ENCODE measurements at places on chromosomes 6 and 20.

DNA sequence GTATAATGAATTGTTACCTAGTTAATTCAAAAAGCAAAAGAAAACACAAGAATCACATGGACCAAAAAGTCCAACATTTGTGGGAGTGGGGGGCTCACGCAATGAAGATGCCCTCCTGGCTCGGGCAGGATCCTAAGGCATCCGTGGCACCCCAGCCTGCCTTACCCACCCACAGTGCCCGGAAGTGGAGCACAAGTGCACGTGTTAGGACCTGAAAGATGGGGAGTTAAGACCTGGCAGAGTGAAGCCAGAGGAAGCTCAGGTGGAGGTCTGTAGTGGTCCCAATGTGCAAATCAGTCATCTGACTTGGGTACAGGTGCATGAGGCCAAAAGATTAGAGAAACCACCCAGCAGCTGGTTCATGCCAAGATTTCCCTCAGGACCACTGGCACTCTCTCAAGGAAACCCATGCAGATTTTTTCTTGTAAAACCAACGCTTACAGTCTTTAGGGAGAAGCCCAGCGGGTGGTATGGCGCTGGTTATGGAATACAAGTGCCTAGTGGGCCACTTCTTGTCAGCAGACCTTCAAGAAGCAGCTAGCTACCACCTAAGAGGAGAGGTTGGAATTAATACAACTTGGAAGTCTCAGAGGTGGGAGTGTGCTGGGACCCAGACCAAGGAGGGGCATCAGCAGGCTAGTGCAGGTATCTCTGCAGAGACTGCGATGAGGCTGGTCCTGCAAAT lies 42.1 kb downstream of the BFSP1 start:
- H3K36me3 ChIP-seq, result no peaks in the 10 kb centered on the region
- peaks cover 39% of the 10 kb centered on the region for H3K27me3 ChIP-seq
- no peak overlapping the region for H3K4me3 ChIP-seq
- no peak overlapping the region for H3K27ac ChIP-seq
- no peaks in the 10 kb centered on the region for H3K4me1 ChIP-seq
- no peak for DNase-seq

DNA sequence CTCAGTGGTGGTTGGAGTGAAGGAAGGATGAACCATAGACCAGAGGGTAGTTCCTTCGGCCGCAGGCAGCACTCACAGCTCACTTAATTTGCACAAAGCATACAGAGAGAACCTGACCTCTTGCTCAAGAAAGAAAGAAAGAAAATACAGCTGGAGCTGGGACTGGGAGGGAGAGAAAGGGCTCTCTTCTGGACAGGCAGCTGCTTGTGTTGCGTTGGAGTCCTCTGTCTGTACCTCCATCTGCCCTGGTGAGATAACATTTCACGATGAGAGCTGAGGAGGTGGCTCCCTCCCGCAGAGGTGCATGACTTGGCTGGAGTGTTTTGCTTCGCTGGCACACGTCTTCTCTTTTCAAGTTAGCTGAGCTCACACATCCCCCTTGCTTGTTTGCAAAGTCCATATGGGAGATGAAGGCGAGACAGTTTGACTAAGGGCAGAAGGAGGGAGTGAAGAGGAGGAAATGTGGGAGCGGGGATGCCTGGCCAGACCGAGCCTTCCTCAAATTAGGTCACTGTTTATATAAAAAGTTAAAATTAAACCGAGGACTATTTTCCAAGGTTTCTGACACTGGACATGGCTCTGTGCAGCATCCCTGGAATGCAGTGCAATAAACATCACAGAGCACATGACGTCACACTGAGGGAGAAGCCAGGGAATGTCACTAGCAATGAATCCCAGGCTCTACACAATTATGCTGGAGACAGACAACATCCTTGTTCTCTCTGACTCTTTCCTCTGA lies 359.4 kb downstream of the CD83 start:
- H3K36me3 ChIP-seq, result peaks cover 5% of the 10 kb centered on the region
- peaks cover 10% of the 10 kb centered on the region for H3K4me1 ChIP-seq
- peak; percentile 72 for DNase-seq
- H3K27me3 ChIP-seq, result no peaks in the 10 kb centered on the region
- H3K4me3 ChIP-seq, result no peak overlapping the region

DNA sequence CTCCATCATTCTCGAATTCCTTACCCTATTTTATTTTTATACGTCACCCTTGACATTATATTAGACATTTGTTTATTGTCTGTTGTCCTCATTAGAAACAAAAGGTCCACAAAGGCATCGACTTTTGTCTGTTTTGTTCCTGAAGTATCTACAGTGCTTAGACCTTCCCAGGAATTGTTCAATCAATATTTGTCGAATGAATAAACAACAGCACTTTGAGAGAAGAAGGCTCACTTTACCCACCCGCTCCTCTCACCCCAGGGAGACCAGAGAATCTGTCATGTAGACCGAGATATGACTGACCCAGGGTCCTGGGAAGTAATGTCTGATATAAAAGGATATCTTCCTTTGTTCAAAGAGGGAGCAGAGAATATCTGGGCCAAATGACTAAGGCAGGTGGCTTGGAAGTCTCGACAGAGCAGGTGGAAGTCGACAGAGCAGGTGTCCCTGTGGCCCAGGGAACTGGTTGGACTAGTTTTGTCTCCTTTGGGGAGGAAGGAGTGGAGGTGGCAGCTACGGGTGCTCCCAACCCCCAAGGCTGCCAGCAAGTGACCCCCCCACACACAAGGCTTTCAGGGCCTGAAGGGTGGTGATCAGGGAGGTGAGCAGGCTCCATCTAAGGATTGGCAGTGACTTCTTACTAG lies 14.8 kb upstream of the CHMP4B start:
- H3K4me1 ChIP-seq, result peaks cover 10% of the 10 kb centered on the region
- no peak for DNase-seq
- H3K27me3 ChIP-seq, result peaks cover 4% of the 10 kb centered on the region
- H3K4me3 ChIP-seq, result no peak overlapping the region
- H3K36me3 ChIP-seq, result no peaks in the 10 kb centered on the region

DNA sequence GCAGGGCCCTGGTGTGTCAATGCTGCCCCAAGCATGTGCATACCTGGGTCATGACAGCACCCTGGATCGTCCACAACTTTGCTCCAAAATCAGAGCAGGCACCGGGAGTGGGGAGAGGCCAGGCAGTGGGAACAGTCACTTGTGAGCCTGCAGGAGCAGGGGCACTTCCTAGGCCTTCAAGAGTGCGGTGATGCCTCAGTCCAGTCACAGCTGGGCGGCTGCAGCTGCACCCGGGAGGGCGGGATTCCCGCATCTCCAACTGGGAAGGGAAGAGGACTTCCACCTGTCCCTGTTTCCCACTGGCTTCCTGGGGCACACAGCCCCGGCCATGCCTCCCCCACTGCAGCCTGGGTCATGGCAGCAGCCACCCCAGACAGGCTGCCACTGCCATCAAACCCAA lies 191.3 kb upstream of the DEFB112 start:
- DNase-seq, result no peak
- no peaks in the 10 kb centered on the region for H3K27me3 ChIP-seq
- H3K4me3 ChIP-seq, result no peak overlapping the region
- H3K36me3 ChIP-seq, result no peaks in the 10 kb centered on the region
- no peaks in the 10 kb centered on the region for H3K4me1 ChIP-seq

GRCh38 chr6:45479834-45480751 lies 102.4 kb upstream of the SUPT3H start:
- peaks cover 6% of the 10 kb centered on the region for H3K36me3 ChIP-seq
- DNase-seq, result peak; percentile 28
- H3K27me3 ChIP-seq, result no peaks in the 10 kb centered on the region
- H3K4me1 ChIP-seq, result peaks cover 61% of the 10 kb centered on the region

DNA sequence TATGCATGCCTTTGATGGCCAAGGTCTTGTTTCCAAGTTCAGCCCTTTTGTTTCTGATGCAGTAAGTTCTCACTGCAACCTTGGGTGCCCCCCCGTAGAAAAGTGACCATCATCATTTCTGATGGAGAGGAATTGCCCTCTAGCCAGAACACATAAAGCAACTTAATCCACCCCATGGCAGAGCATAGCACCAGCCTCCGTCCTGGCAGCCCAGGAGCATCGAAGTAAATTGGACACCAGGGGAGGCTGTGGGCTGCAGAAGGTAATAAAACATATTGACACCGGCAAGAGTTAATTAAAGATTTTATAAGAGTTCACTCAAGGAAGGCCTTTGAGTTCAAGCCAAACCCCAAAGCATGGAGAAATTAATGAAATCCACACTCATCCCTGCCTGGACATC lies 39.2 kb upstream of the CST7 start:
- H3K36me3 ChIP-seq, result no peaks in the 10 kb centered on the region
- H3K4me3 ChIP-seq, result no peak overlapping the region
- H3K27me3 ChIP-seq, result peaks cover 19% of the 10 kb centered on the region
- no peak overlapping the region for H3K27ac ChIP-seq
- no peak for DNase-seq
- H3K4me1 ChIP-seq, result no peaks in the 10 kb centered on the region

GRCh38 chr6:17589406-17590096 lies 10.6 kb upstream of the FAM8A1 start:
- peak; percentile 82 for DNase-seq
- H3K27me3 ChIP-seq, result no peaks in the 10 kb centered on the region

GRCh38 chr6:68978411-68978810 lies 343.3 kb downstream of the ADGRB3 start:
- no peaks in the 10 kb centered on the region for H3K4me1 ChIP-seq
- DNase-seq, result no peak
- no peak overlapping the region for H3K4me3 ChIP-seq
- H3K36me3 ChIP-seq, result no peaks in the 10 kb centered on the region

GRCh38 chr6:35026434-35027222 lies 114.5 kb downstream of the TCP11 start:
- H3K4me3 ChIP-seq, result no peak overlapping the region
- no peak for DNase-seq
- H3K4me1 ChIP-seq, result peaks cover 40% of the 10 kb centered on the region
- peaks cover 4% of the 10 kb centered on the region for H3K36me3 ChIP-seq
- H3K27ac ChIP-seq, result no peak overlapping the region

DNA sequence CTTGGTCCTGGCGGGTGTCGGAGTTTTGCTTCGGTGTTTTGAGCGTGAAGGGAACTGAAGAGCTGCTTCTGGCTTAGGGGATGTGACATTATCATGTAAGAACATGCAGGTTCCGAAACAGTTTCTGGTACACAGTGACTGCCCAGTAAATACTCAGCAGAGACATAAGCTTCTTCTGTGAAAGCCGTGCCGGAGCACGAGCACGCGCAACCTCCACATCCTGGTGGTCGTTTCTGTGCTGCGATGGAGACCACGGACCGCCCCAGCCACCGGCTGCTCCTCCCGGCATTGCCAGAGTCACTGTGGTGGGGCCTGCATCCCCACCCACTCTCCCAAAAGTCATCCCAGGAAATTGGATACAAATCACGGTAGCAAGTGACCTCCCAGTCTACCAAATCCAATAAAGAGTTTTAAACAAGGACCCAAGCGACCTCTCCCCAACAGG lies 18.7 kb downstream of the KIF25 start:
- no peak for DNase-seq
- peaks cover 62% of the 10 kb centered on the region for H3K27me3 ChIP-seq
- no peak overlapping the region for H3K4me3 ChIP-seq
- H3K36me3 ChIP-seq, result peaks cover 38% of the 10 kb centered on the region
- peaks cover 8% of the 10 kb centered on the region for H3K4me1 ChIP-seq
- H3K27ac ChIP-seq, result no peak overlapping the region

GRCh38 chr20:3777716-3778629 lies 3.3 kb downstream of the SPEF1 start:
- peaks cover 16% of the 10 kb centered on the region for H3K4me1 ChIP-seq
- no peak overlapping the region for H3K27ac ChIP-seq
- DNase-seq, result peak; percentile 6
- no peaks in the 10 kb centered on the region for H3K36me3 ChIP-seq

- H3K27ac ChIP-seq, result no peak overlapping the region
- H3K4me3 ChIP-seq, result no peak overlapping the region
- H3K27me3 ChIP-seq, result no peaks in the 10 kb centered on the region
- no peaks in the 10 kb centered on the region for H3K36me3 ChIP-seq
- DNase-seq, result no peak
These were observed 76.6 kb upstream of the VGLL2 start for GRCh38 chr6:117188627-117189201.

DNA sequence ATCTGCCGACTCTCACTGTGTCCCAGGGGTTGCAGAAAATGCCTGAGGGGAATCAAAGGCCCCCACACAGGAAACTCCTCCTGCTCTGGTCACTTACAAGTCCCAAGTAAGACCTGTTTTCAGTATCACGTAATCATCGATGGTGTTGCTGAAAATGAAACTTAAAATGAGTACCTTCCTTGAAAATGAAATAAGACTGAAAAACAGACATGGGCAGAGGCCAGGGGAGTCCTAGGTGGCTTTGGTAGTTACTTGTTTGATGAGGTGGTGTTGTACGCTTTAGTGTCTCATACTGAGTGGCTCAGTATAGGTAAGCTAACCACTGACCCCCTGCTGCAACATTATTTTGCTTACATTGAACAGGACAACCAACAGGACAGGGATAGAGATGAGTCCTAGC lies 43.0 kb upstream of the SYNCRIP start:
- H3K4me1 ChIP-seq, result no peaks in the 10 kb centered on the region
- no peak overlapping the region for H3K27ac ChIP-seq
- peaks cover 4% of the 10 kb centered on the region for H3K27me3 ChIP-seq
- no peak overlapping the region for H3K4me3 ChIP-seq
- H3K36me3 ChIP-seq, result peaks cover 4% of the 10 kb centered on the region

GRCh38 chr6:152821525-152821924 lies 70.9 kb downstream of the VIP start:
- H3K27ac ChIP-seq, result no peak overlapping the region
- no peaks in the 10 kb centered on the region for H3K36me3 ChIP-seq
- H3K4me1 ChIP-seq, result 0 out of 2 replicates have a peak, but pooled peaks cover 4% of the 10 kb centered on the region

All from HFFc6 (cell line).